ENCODE measurements at places on chromosomes 7 and 10.

DNA sequence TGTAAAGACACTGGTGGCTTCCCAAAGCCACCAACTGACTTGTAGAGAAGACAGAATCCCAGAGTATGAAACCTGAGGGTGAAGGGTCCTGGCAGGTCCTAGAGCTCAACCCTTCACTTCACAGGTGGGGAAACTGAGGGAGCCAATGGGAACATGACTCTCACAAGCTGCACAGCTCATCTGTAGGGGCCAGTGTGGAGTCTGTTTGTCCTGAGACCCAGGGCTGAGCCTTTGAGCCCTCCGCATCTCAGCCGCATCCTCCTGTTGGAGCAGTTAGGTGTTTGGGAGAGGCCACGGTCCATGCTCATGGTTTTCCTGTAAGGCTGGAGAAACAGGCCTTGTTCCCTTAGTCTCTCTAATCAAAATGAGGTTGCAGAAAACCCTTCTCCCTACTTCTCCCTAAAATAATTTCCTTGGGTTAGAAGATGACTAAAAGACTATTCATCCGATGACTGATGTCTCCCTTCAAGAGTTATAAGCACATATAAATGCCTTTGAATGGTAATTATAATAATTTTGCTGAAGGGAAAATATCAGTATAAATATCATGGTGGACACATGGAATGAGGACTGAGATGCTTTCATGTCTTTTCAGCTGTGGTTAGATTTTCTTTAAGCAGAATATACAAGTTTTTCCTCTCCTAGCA is 10.3 kb downstream of the HTRA1 start:
- DNase-seq: no peak

DNA sequence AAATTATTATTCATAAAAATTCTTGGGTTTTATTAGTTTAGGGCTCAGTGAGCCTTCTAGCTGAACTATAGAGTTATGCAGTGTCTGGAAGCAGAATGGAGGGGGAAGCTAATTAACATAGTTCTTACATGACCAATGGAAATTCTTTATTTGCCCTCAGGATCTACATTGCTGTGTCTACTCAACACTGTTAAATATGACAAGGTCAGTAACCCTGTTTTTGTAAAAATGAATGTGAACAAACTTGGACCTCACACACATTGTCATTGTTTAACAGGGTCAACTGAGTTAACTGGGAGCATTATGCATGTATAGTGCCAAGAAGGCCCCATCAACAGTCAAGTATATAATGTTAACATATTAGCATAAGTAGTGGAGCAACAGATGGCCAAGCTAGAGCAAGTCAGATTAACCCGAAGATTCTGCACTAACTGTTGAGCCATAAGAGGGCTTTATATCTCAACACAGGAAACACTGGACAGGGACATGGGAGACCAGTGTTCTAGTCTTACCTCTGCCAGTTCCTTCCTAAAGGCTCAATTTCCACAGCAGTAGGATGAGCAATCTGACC is 122.5 kb upstream of the SEM1 start:
- DNase-seq: no peak

DNA sequence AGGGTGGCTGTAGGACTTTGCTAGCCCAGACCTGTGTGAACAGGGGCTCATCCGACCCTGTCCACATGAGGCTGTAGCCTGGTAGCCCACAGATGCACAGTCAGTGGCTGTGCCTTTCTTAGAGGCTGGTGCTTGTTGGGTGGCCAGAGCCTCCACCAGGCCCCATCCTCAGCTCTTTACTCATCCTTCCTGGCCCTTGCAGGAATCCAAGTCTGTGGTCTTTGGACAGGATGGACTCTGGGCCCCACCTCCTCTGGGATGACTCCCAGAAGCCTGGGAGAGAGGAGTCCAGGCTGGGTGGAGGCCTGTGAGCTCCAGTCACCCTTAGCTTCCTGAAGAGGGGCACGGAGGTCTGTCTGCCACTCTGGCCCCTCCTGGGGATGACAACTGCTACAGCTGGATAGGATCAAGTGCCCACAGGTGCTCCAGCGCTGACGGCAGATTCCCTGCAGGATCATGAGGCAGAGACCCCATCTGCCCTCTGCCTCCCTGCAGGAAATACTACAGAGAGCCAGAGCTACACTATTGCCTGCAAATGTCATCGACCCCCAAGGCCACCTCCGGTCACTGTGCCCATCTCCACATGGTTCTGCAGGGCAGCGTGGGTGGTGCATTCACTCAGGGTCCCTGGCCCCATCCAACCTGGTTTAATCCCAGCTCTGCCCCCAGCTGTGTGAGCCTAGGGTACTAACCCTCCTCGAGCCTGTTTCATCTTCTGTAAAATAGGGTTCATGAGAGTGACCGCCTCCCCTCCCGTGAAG is 114.5 kb downstream of the PTPN20 start:
- no peak for DNase-seq

- no peak for DNase-seq
Measured at GRCh38 chr7:113945018-113945938, 26.5 kb upstream of the PPP1R3A start.

DNA sequence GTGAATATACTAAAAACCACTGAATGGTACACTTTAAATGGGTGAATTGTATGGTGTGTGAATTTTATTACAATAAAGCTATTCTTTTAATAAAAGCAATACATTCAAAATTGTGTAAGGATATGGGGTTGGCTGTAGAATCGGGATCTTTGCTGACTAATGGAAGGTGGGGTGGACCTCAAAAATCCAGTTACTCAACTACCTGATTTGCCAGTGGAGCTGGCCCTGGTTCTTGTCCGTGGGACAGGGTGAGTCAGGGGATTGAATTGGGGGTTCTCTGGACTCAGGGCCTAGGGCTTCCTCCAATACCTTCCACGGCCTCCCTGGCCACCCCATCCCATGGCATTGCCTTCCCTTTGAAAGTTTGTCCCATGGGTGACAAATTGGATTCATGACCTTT is 13.5 kb upstream of the RABGEF1 start:
- DNase-seq: no peak

GRCh38 chr10:69573056-69573806 is at the start of gene NEUROG3:
Gene NEUROG3 (minus strand): TSS chr10:69573422. CDS start chr10:69573043, 379 bp downstream.
- DNase-seq: no peak

DNA sequence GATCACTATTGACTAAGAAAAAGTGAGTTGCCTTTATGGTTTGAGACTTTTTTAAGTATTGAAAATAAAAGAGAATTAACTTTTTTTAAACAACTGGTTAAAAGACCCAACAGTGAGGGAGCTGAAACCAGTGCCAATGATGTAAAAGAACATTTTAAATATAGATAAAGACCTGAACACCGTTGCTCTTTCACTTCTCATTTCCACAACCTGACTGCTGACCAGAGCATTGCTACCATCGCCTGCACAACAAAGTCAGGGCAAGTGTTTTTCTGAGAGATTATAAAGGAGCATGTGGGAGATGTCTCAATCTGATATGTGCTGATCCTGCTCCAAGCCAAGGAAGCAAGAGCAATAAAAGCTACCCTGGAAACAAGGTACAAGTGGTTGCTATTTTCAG is 34.7 kb downstream of the IMMP2L start:
- no peak for DNase-seq

DNA sequence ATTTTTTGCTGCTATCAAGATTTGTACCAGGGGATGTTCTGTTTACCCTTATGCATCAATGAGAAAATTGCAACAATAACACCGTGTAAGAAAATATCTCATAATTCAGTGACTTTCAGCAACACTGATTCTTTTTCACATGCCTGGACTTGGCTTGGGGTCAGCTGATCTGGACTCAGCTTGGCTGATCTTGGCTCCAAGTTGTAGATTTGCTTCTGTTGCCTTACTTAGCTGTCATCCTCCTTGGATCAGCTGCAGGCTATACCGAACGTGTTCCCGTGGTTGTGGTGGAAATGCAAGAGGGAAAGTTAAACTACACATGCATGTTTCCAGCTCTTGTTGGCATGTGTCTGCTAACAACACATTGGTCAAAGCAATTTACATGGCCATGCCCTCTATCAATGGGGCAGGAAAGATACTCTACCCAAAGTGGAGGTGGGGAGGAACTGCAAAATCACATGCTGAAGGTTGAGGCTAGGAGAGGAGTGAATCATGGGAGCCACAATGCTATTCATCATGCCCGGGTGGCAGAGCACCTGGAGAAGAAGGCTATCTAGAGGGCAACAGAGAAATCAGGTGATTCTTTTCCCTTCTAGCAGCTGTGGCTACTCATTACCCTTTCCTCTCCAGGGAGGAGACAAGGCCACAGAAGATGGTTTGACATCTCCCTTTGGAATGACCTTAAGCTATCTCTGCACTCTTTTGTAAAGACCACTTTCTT is 1276.3 kb upstream of the AUTS2 start:
- no peak for DNase-seq

DNA sequence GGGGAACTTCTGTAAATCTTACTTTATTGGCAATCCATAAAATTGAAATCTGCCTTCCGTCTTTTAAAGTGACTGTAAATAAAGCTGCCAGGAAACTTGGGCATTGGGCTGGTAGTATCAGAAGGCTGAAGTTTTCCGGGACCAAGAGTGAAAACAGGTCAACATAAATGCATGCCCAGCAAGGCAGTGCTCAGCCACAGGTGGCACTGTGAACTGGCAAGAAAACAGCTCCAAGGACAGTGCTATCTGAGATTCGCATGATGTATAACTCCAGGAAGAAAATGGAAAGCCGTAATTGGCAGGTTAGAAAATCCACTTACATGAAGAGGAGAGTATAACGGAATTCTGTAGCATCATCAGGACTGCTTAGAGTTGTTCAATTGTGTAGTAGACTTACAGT is 1.9 kb upstream of the INSYN2A start:
- no peak for DNase-seq

DNA sequence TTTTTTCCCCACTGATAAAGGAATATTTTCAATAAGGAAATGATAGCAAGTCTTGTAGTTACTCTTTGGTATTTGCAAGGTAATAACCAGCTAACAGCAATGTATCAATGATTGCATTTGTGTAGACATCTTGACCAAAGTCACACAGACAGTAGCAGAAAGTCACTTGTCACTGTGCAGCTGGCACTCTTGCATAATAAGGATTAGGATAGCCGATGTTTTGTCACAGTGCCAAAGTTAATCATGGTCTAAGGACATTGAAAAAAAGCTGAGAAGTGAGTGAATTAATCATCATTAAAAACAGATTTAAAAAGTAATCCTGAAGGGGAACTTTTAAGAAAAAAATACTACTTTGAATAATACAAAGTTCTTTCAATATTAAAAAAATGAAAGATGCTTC is 834.3 kb upstream of the C7orf33 start:
- no peak for DNase-seq

DNA sequence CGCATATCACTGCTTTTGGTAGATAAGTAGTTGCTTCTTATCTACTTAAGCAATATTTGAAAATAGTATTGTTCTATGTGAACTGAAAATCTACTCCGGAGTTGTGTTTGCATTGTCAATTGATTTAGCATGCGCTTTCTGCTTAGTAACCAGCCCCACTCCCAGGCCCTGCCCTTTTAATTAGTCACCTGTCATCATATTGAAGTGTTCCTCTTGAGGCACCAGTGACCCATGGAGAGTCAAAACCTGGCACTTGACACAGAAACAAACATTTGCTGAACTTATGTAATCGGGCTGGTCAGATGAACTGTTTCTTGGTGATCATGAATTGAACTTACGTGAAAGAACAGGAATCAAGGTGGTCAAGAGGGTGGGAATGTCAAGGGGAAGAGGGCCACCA is 27.8 kb upstream of the CDHR3 start:
- DNase-seq: no peak

GRCh38 chr7:108418946-108419345 is 37.3 kb downstream of the NRCAM start:
- DNase-seq: no peak

DNA sequence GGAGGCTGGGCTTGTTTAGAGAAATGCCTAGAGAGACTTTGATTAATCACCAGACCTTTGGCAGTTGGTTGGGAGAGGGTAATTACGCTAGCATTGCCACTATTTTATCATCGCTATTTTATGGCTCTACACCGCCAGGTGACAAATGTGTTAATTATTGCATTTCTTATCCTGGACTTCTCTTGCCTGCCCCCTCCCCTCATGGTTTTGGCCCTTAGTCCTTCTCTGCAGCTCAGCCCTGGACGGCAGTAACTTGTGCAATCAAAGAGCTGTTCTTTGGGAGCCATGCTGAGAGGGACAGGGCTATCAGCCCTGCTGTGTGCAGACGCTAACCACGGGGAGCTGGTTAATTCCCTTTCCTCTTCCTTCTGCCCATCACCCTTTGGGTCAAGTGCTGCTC is 585.0 kb downstream of the AUTS2 start:
- no peak for DNase-seq

DNA sequence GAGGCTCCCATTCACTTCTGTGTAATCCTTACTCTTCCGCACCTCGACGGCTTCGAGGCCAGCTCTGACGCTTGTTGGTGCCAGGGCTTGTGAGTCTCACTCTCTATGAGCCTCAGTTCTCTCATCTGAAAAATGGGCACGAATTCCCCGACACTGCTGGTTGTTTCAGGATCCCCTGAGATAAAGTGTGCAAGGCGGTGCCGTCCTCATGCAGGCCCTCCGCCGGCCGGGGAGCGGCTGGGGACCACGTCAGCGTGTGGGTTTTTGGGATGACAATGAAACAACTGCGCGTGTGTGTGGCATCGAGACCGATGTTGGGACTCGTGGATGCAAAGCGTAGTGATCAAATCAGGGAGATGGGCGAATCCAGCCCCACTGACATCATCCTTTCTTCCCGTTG is 75.6 kb downstream of the FOXL3 start:
- DNase-seq: no peak

DNA sequence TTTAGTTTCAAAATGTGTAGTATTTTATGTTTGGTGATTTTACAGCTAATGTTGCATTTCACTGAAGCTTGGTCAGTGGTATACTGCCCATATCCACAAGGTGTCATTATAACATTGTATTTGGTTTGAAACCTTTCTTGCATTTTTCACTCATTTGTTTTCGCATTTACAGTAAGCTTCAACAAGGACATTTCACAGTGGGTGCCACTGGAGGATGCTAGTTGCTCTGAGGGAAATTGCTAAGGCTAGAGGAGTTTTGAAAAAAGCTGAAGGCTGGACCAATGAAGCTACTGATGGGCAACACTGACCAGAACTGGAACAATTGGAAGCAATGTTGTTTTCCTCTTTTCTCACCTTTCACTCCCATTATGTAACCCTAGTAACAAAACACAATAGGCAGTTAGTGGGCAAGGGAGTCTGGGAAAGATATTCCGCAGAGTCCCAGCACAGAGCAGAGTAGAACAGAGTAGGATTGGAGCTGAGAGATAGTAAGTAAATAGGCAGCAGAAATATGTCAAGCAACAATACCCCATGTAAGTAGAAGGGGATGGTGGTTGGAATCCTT is 23.6 kb upstream of the SRI start:
- DNase-seq: no peak

GRCh38 chr10:71232089-71232998 is 20.0 kb downstream of the UNC5B start:
- no peak for DNase-seq

GRCh38 chr10:73855413-73855812 is 18.9 kb downstream of the CAMK2G start:
- no peak for DNase-seq

GRCh38 chr10:48533951-48534720 is 70.7 kb downstream of the ARHGAP22 start:
- DNase-seq: no peak

- DNase-seq: no peak
Measured at GRCh38 chr10:44477046-44477425, 92.1 kb upstream of the CXCL12 start.

All from fibroblast of skin of left biceps (primary cell).